NCI-H1930 (cell line): ENCODE measurements at places on chromosomes 6 and 20.

DNA sequence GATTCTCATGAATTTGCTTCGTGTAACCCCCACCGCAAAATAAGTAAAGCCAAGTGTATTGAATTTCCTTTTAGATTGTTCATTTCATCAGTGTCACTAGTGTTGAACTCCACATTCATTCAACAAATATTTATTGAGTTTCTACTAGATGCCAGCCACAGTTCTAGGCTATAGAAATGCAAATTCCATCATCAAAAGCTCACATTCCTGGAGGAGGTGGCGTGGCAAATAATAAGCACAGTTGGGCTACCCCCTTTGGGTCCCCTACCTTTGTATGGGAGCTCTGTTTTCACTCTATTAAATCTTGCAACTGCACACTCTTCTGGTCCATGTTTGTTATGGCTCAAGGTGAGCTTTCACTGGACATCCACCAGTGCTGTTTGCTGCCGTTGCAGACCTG, 12.7 kb upstream of the ME1 start:
- DNase-seq: no peak

DNA sequence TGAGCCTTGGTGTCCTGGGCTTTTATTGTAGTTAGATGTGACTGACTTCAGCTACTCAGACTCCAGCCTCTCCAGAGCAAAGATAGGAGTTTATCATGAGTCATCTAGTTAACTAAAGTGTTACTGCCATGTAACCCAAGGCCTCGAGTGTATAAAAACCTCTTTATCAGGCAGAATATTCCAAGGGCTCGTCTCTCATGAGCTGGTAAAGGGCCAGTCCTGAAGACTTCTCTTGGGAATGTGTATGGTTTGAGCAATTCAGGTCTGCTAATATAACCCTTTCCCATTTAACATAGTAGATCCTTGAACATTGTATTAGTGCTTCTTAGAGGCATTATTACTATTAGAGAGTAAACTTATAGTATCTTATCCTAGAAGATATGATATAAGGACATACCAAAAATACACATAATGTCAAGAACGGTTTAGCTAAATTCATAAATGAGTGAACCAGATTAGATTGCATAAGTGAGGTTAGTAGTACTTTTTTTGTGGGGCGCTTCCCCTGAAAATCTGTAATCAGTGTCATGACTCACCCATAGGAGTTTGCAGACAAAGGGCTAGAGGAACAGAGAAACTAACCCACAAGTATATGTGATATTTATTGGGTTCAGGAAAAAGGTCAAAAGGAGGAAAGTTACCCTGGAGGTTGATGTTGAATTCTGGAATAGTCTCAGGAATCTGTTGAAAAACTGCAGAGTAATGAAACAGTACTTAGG, 16.0 kb downstream of the DSE start:
- DNase-seq: no peak

DNA sequence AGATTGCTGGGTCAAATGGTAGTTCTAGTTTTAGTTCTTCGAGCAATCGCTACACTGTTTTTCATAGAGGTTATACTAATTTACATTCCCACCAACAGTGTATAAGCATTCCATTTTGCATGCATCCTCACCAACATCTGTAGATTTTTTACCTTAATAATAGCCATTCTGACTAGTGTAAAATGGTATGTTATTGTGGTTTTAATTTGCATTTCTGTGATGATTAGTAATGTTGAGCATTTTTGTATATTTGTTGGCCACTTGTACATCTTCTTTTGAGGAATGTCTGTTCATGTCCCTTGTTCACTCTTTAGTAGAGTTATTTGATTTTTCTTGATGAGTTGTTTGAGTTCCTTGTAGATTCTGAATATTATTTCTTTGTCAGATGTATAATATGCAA, 236.2 kb downstream of the GRM1 start:
- DNase-seq: no peak

- DNase-seq: no peak
Measured at GRCh38 chr20:32544260-32544722, 40.8 kb downstream of the NOL4L start.

- no peak for DNase-seq
Measured at GRCh38 chr6:52000064-52000463, 87.3 kb downstream of the PKHD1 start.

- no peak for DNase-seq
Measured at GRCh38 chr6:129672341-129672682, 37.7 kb downstream of the ARHGAP18 start.

DNA sequence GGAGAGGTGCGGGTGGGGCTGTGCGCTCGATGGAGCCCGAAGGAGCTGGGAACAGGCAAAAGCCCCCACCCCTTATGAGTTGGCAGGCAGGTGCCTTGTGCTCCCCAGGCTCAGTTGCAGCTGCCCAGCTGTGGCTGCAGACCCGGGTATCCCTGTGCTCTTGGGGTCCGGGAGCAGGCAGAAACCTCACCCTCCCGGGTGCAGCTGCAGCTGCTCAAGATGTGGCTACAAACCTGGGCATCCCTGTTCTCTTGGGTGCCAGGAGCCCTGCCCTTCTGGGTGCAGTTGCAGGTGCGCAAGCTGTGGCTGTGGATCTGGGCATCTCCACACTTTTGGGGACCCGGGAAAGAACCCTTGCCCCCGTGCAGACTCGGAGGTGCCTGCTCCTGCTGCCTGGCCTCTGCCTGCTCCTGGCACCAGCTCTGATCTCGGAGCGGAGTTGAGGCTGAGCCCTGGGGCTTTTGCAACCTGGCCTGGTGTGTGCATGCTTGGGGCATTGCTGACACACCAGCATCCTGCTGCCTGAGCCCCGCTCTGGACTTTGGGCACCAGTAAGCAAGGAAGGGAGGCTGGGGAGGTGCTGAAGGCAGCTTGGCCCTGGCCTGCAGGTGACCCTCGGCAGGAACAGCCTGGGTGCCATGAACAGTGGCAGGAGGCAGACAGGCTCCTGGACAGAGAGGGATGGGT, 21.6 kb downstream of the OR2J3 start:
- no peak for DNase-seq

- no peak for DNase-seq
Measured at GRCh38 chr6:12371641-12372146, 81.5 kb downstream of the EDN1 start.

DNA sequence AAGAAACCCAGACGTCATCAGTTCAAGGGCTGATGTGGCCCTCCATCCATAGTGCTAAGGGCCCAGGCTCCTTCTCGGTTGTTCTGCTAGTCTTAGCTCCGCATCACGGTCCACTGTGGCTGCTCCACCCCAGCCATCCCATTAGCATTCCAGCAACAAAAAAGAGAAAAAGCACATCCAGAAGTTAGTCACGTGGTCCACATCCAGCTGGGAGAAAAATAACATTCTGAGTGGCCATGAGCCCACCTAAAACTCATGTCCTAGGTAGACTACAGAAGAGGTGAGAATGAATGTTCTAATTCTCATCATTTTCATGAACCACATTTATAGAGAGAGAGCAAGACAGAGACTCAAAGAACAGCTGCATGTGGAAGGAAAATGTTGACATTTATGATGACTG, 49.4 kb upstream of the TAB2 start:
- no peak for DNase-seq

DNA sequence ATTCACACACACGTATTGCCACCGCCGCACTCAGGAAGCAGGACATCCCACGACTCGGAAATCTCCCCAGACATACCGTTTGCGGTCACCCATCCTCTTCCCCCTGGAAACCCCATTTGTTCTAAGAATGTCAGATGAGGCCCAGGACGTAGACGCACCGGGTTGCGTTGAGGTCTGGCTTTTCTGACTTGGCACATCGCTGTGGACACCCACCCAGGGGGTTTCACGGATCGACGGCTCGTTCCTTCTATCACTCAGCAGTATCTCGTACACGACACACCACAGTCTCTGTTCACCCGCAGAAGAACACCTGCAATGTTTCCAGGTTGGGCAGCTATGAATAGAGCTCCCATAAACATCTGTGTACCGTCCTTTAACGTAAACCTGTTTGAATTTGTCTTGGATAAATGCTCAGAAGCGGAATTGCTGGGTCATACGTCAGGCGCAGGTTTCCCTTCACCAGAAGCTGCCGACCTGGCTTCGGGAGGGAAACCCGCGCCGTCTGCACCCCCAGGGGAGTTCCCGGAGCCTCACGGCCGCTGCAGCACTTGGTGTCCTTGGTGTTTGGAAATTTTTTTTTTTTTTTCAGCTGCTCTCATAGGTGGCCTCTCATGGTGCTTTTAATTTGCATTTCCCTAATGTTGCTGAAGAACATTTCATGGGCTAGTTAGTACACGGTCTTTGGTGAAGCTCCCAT, 9.3 kb upstream of the EEF1A2 start:
- no peak for DNase-seq

- DNase-seq: no peak
Measured at GRCh38 chr20:50730765-50731054, 670 bp upstream of the PARD6B start.
